ENCODE measurements at places on chromosomes 5 and 9.

DNA sequence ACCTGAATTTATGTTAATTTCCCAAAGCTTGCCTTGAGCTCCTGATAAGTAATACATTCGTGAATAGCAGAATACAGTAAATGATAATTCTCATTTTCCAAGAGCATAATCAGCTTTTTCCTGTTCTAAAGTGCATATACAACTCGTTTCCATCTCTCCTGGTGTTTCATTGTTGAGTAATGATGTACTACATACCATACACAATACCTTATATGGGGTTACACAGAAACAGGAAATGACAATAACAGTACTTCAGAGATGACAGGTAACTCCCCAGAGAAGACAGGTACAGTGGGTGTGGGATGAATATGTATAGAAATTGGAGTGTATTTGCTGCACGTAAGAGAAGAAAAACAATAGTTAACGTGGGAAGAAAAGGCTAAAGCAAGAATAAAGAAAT lies 287.1 kb downstream of the TENT4A start:
- DNase-seq: no peak

- no peak for DNase-seq
Observed at GRCh38 chr5:77400645-77401044, 91.5 kb downstream of the WDR41 start.

DNA sequence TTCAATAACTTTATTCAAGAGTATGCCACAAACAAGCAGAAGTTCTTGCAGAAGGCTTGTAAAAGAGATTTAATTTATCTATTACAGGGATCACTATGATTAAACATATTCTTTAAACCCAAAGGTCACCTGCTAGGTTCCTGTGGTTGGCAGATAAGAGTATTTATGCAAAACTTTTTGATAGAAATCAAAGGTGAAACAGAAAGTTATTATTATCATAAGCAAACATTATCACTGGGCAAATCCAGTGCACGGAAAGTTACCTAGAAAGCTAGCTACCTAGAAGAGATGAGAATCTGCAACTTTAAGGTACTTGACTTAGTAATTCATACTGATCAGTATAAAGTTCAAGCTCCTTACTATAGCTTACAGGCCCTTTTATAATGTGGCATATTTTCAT lies 3.2 kb downstream of the STARD4 start:
- no peak for DNase-seq

GRCh38 chr5:65809817-65810531 lies 88.0 kb downstream of the NLN start:
- no peak for DNase-seq

- no peak for DNase-seq
Observed at GRCh38 chr5:161966564-161966963, 101.0 kb upstream of the GABRG2 start.

DNA sequence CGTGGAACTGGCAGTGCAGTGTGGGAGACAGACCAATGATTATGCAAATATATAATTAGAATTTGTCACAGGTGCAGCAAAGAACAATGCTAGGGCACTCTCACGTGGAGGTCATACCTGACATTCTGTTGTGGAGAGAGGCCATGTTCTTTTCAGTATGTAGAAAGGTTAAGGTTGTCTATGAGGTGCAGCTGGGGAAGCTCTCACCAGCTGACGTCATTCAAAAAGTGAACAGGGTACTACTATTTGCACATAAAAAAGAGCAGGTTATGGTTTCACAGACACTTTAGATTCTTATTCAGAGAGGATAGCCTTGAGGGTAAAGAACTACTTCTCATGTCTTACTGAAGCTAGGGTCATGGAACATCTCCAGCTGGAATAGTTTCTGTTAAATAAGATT lies 19.1 kb downstream of the SH3GL2 start:
- no peak for DNase-seq
